T47D (cell line): ENCODE measurements at places on chromosomes 5 and 9.

- DNase-seq, result no peak
Observed at GRCh38 chr9:91415290-91415689, 8.3 kb downstream of the NFIL3 start.

DNA sequence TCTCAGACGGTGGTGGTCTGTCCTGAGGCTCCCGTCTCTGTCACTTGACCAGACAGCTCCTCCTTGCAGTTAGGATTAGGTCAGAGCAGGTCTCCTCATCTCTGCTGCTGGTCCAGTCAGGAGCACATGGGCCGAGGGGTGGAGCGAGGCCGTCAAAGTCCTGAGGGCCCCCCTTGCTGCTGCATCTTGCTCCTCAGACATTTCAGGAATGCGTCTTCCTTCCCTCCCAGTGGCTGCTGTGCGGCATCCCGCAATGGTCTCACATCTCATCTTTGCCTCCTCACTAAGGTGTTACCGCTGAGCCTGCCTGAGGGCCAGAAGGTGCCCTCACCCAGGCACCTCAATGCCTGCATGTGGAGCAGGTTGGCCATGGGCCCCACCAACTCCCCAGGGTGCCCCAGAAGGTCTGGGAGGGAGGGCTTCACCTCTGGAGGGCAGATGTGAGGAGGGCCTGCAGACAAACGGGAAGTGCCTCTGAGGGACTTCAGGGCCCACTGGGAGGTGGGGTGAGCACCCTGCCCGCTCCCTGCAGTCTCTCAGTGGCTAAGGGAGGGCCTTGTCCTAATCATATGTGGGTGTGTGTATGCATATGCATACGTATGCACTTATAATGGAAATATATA, 137.7 kb upstream of the LMX1B start:
- no peak for DNase-seq

GRCh38 chr5:117761186-117761585, 1186.6 kb upstream of the SEMA6A start:
- no peak for DNase-seq

GRCh38 chr5:54746346-54746745, 228.8 kb downstream of the SNX18 start:
- DNase-seq, result peak; percentile 13

GRCh38 chr9:70901013-70901412, 220.4 kb downstream of the TRPM3 start:
- DNase-seq, result no peak
